GM19239 (cell line): ENCODE measurements at places on chromosomes 16 and 17.

DNA sequence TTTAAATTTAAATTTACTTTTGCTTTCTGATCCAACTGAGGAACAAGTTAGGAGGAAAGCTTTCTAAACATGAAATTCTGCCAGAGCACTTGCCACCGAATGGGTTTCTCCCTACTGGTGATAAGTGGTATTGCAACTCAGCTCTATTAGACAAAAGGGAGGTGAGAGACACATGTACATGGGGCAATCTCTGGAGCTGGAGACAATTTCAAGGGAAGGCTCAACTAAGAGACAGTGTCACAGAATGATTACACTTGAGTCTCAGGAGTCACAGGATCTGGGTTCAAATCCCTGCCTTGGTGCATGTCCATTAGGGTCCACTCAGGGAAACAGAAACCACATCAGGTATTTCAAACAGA, 37.4 kb downstream of the SOCS1 start:
- no peak for DNase-seq

- DNase-seq: no peak
Observed at GRCh38 chr17:3308603-3309002, 10.4 kb upstream of the OR3A1 start.

DNA sequence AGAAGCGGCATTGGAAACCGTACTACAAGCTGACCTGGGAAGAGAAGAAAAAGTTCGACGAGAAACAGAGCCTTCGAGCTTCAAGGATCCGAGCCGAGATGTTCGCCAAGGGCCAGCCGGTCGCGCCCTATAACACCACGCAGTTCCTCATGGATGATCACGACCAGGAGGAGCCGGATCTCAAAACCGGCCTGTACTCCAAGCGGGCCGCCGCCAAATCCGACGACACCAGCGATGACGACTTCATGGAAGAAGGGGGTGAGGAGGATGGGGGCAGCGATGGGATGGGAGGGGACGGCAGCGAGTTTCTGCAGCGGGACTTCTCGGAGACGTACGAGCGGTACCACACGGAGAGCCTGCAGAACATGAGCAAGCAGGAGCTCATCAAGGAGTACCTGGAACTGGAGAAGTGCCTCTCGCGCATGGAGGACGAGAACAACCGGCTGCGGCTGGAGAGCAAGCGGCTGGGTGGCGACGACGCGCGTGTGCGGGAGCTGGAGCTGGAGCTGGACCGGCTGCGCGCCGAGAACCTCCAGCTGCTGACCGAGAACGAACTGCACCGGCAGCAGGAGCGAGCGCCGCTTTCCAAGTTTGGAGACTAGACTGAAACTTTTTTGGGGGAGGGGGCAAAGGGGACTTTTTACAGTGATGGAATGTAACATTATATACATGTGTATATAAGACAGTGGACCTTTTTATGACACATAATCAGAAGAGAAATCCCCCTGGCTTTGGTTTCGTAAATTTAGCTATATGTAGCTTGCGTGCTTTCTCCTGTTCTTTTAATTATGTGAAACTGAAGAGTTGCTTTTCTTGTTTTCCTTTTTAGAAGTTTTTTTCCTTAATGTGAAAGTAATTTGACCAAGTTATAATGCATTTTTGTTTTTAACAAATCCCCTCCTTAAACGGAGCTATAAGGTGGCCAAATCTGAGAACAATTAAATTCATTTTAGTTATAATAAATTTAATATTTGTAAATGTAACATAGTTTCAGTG, 1.7 kb downstream of the HEXIM1 start:
- DNase-seq: no peak

DNA sequence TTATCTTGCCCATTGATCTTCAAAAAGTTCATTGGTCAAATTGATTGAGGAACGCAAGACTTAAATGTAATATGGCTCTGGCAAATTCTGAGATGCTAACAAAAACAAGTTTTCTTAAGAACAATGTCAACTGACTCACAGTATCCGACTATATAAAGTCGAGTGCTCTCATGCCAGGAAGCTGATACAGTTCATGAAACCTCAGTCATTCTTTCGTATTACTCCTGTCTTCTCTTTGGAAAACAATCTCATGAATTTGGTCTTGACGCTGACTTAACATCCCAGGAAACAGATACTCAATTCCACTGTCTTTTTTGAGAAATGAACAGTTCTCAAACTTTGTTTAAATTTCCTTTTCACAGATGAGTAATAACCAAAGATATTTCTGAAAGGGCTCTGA, 704.9 kb downstream of the MAF start:
- DNase-seq: no peak

- DNase-seq: no peak
Observed at GRCh38 chr17:28142305-28142704, 99.8 kb downstream of the NLK start.

DNA sequence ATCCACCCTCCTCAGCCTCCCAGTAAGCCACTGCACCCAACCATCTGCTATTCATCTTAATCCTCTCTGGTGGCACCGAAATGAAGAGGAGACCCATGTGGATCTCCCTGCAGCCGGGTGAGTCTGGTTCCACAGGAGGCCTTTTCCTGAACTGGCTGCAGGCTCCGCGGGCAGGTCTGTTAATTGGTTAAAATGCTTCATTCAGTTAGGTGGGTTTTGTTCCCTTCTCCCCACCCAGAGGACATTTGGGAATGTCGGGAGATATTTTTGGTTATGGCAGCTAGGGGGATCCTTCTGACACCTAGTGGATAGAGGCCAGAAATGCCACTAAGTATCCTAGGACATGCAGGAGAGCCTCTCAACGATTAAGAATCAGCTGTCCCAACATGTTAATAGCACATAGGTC, 16.7 kb downstream of the C16orf54 start:
- DNase-seq: no peak

- DNase-seq: no peak
Observed at GRCh38 chr16:29011112-29011511, 26.3 kb downstream of the LAT start.

GRCh38 chr17:48718227-48718760, 4.0 kb downstream of the PRAC1 start:
- no peak for DNase-seq

- DNase-seq: no peak
Observed at GRCh38 chr16:56651586-56651985, at the start of gene MT1B. MT1B (plus strand) TSS chr16:56651886; CDS start chr16:56651954, 68 bp downstream.

DNA sequence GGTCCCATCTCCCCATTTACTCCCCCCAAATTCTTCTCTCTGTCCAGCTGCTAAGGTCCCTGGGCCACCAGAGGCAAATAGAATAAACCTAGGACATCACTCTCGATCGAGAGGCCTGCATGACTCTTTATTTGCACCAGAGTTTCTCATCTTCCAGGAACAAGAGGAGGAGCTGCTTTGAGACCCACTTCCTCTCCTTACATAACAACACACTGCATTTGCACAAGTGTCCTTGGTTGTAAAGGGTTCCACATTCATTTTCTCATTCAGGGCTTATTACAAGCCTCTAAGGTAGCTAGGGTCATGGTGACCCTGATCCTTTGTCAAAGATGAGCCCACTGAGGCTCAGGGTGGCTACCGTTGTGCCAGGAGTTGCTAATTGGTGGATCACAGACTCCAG, 38.1 kb upstream of the RHOT1 start:
- no peak for DNase-seq

- no peak for DNase-seq
Observed at GRCh38 chr16:3112058-3112880, at the start of gene ZNF205. ZNF205 (plus strand) TSS chr16:3112586; CDS start chr16:3113431, 845 bp downstream.

DNA sequence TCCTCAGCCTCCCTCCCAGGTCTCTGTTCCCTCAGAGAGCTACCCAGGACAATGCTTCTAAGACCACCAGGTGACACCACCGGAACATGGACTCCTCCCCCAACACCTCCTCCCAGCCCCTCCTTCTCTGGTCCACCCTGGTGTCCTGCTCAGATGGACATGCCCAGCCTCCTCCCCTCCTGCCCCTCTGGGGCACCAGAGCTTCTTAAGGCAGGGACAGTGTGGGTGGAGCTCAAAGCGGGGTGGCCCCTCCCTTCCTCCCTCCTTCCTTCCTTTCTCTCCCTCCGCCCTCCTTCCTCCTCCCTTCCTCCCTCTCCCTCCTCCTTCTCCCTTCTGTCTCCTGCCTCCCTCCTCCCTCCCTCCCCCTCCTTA, 22.7 kb downstream of the TRPV3 start:
- DNase-seq: no peak

- DNase-seq: no peak
Observed at GRCh38 chr17:40264458-40265185, 23.1 kb upstream of the CDC6 start.

- no peak for DNase-seq
Observed at GRCh38 chr17:54536306-54536705, 364.3 kb upstream of the TOM1L1 start.

GRCh38 chr17:69451416-69452394, 37.2 kb downstream of the MAP2K6 start:
- no peak for DNase-seq

DNA sequence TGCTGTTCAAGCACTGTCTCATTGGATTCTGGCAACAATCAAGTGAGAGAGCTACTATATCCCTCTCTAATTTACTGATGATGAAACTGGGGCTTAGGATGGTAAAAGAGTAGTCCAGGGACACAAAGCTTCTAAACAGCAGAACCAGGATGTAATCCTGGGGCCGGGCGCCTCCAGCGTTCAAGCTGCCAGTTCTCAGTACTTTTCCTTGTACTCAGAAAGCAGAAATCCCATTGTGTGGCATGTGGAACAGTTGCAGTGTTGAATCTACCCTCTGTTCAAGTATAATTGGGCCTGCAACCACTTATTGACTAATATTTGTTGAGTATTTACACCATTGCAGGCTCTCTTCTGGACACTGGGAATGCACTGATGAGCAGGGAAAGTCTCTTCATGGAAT, 14.5 kb upstream of the CDH13 start:
- DNase-seq: no peak

GRCh38 chr17:76791053-76791980, 53.4 kb downstream of the MFSD11 start:
- DNase-seq: peak; percentile 30

GRCh38 chr16:17468611-17469010, 2.1 kb downstream of the XYLT1 start:
- DNase-seq: no peak

GRCh38 chr16:20385844-20386832, 18.4 kb downstream of the PDILT start:
- DNase-seq: peak; percentile 29

GRCh38 chr17:49108318-49108717, 24.3 kb upstream of the B4GALNT2 start:
- no peak for DNase-seq

DNA sequence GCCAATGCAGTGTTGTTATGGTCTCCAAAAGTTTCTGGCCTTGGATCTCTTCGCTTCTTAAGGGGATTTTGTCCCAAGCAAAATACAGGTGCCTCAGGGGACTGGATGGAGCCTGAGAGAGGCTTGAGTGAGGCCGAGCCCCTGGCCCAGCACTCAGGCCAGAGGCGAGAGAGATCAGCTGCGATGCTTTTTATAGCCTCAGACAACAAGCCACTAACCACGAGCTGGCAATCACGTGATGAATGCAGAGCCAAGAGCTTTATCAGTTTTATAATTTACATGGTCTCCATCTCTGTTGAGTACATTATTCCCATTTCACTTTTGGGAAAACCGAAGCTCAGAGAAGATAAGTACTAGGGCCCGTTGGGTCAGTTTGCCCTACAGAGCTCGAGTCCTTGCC, 360.0 kb upstream of the CDH5 start:
- no peak for DNase-seq

GRCh38 chr16:16009401-16009800, 60.0 kb downstream of the ABCC1 start:
- DNase-seq: no peak

- DNase-seq: no peak
Observed at GRCh38 chr16:29744541-29745101, 1.2 kb downstream of the C16orf54 start.

DNA sequence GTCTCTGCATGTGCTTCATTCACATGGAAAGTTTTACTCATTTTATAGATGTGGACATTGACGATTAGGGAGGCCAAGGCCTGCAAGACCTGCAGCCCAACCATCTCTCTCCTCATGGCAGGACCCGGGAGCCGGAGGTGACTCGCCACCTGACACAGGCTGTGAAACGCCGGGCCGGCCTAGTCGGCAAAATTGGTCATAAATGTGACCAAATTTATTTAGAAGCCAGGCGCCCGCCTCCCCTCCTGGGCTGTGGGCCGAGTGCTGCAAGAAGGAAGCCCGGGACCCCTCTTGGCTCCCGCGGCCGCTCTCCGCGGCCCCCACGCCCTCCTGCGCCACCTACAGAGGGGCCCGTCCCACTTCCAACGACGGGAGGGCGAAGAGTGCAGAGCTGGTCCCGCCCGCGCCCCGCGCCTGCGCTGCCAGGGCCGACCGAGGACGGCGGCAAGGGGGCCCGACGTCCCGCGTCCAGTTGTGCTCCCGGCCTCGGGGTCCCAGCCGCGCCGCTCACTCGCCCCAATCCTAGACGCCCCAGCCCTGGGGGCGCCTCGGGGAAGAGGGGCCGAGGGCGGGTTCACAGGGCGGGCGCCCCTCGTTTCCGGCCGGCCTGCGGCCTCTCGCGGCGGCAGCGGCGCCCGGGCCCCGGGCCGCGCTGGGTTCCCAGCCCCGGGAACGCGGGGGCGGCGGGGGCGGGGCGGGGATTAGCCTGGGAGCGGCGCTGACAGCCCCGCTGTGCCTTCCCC, 47.5 kb downstream of the WNT3 start:
- peak; percentile 46 for DNase-seq

GRCh38 chr17:19718041-19718612, 1.7 kb upstream of the SLC47A2 start:
- no peak for DNase-seq

DNA sequence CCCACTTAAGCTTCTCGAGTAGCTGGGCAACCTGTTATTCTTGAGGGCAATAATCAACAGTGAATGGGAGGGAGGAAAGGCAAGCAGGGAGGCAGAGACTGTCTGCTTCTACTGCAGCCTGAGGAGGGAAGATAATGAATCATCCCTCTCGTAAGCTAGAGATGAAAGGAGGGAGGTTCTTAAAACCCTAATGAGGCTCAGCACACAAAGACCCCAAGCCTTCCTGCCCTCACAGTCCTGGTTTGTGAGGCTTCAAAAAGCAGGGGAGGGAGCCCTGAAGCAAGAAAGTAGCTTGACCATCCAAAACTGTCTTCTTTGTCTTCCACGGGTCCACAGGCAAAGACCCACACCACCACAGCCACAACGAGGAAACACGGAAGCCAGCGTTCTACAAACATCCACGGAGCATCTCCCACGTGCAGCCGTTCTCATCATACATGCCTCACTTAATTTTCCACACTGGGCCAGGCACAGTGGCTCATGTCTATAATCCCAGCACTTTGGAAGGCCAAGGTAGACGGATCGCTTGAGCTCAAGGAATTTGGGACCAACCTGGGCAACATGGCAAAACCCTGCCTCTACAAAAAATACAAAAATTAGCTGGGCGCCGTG, 1.8 kb downstream of the PIK3R5 start:
- DNase-seq: no peak

GRCh38 chr16:24077966-24078365, 178.2 kb upstream of the CACNG3 start:
- no peak for DNase-seq

DNA sequence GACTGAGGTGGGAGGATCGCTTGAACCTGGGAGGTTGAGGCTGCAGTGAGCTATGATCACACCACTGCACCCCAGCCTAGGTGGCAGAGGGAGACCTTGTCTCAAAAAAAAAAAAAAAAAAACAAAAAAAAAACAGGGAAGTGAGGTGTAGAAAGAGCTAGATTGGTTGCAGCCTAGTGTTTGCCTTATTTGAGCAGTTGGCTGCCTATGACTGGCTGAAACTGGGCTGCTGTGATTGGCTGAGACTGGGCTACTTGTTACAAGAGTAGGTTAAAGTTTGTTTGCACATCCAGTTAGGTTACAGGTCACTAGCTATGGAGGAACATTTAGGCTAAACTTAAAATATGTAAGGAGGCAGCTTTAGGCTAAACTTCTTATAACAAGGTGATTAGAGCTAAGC, 5.7 kb downstream of the DHRS7B start:
- no peak for DNase-seq
